ENCODE measurements at places on chromosomes 16 and 17. TPM values are rescaled to one million over a fixed set of nuclear protein-coding genes. Genes with fewer than 3 reads are reported as not detected.

- no peak for DNase-seq
- no peak overlapping the region for H3K27ac ChIP-seq
- peaks cover 5% of the 10 kb centered on the region for H3K27me3 ChIP-seq
- H3K4me3 ChIP-seq = no peak overlapping the region
- no peaks in the 10 kb centered on the region for H3K4me1 ChIP-seq
These were observed 287.9 kb downstream of the CPPED1 start for GRCh38 chr16:12515746-12516145.

DNA sequence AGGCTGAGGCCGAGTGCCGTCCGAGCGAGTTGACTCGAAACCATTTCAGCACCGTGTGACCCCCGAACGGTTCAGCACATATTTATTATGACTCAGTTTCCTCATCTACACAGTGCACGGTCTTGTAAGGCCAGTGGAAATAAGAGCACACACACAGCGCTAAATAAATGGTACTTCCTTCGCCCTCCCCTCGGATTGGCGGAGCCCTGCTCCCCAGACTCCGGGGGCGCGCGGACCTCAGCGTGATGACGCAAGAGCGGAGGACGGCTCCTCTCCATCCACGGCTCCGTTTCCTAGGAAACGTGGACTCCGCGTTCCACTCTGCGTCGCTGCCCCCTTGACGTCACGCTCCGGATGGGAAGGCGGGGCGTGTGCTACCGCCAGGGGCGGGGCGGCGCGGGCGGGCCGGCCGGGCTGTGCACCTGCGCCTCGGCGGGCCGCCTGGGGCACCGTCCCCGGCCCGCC, at the start of gene PARD6A:
PARD6A (plus strand) TSS at position 397 of the 465 bp plus-strand sequence. CDS start 79 bp downstream, outside the sequence.
- DNase-seq = peak; percentile 94
- peaks cover 14% of the 10 kb centered on the region for H3K4me1 ChIP-seq
- peak within 1 kb of the TSS; percentile 94 for H3K4me3 ChIP-seq
- H3K36me3 ChIP-seq = no peaks in the 10 kb centered on the region
- H3K27me3 ChIP-seq = 0 out of 2 replicates have a peak, but pooled peaks cover 2% of the 10 kb centered on the region

Gene NOD2
- not detected for total RNA-seq

Gene BICDL2
- not detected for total RNA-seq

DNA sequence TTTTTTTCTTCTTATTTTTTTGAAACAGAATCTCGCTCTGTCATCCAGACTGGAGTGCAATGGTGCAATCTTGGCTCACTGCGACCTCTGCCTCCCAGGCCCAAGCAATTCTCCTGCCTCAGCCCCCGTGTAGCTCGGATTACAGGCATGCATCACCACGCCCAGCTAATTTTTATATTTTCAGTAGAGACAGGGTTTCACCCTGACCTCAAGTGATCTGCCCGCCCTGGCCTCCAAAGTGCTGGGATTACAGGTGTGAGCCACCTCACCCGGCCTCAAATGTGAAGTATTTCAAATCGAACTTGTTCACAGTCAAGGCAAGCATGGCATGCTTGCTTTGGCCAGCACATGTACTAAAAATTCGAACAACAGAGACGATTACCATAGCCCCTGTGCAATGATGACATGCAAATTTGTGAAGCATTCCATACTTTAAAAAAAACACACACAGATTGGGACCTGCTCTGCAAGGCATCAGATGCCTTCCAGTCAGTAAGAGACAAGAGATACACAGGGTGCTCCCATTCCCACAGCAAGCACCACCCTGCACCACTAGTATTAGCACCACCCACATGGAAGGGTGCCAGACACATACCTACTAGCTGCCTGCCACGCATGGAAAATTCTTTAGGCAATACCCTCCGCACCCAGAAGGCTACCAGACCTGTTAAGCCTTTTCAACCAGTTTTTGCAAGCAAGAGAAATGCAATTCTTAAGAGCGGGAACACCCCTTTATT, 47.2 kb downstream of the ANKRD11 start:
- H3K27me3 ChIP-seq = peaks cover 6% of the 10 kb centered on the region
- peak; percentile 63 for DNase-seq
- H3K36me3 ChIP-seq = peaks cover 9% of the 10 kb centered on the region
- peak overlapping the region; percentile 77 for H3K4me3 ChIP-seq
- peak overlapping the region; percentile 93 for H3K27ac ChIP-seq

- peak overlapping the region; percentile 76 for H3K4me3 ChIP-seq
- DNase-seq = no peak
These were observed 472 bp downstream of the GALNS start for GRCh38 chr16:88856122-88856827.

All from HFFc6 (cell line).